ENCODE measurements at places on chromosomes 4 and X.

DNA sequence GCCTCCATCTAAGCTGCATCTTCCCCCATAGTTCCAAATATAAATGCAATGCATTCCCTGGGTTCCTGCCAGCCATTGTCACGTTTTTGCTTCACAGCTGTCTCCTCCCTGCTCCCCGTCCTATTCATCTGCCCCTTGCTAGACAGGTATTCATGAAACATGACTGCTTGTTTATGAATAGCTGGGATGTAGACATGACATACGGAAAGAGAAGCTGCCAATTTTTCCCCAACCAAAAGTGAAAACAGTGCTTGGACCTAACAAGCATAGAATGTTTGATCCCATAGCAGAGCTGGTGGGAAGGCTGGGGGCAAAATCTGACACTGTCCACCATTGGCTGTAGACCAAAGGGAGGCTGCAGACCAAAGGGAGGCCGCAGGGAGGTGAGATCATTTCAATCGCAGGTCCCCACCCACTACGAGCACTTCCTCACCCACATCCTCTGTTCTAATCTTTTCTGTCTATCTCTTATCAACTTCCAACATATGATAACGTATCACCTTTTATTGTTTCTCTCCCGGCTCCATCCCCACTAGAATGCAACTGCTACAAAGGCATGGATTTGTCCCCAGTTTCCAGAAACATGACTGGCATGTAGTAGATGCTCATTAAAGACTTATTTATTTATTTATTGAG, 8.5 kb upstream of the GYG2 start:
- DNase-seq: no peak

DNA sequence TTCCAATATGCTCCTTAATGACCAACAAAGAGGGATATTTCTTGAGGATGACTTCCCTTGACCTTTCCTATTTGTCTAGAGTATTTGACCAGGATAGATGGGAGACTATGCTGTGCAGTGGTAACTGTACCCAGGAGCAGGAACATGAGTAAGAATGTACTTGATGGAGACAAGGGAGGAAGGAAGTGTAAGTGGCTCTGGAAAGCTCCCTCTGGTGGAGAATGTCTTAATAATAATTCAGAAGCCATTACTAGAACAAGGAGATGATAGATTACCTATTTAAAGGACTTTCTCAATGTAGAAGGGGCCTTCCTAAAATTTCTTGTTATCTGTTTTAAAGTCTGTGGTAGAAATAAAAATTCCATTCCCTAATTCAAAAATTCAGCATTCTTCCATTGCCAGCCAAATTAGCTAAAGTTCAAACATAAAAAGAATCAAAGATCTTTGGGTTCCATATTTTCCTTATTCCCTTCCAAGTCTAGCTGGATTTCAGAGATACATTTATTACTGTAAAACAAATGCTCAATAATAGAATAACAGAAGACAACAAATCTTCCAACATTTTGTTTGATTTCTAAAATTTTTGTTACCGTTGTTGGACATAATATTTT, 83.8 kb downstream of the GRID2 start:
- no peak for DNase-seq

- no peak for DNase-seq
These were observed 36.3 kb downstream of the BCLAF3 start for GRCh38 chrX:19954335-19955096.

DNA sequence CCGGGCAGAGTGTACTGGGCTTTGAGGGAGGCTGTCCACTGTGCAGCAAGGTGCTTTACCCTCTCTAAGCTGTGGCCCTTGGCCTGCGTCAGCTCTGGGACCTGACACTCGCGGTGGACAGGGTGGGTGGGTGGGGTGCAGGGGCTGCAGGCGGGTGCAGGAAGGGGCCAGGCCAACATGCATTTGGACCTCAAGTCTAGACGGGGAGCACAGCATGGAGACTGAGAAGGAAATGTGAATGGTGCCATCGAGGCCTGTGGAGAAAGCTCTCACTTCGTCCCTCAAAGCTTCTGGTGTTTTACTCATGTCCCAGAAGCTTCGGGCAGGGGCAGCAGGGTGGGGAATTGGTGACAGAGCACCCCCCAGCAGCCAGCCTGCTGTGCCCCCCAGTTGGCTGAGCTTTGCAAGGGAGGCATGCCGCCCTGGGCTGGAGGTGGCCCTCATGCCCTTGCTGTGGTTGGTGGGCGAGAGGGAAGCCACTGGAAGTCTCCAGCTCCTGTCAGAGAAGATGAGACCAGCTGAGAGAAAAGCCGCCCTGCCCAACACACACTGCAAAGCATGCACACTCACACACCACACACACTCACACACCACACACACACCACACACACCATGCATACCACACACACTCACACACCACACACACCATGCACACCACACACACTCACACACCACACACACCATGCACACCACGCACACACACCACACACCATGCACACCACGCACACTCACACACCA, 12.3 kb downstream of the PNMA6E start:
- DNase-seq: no peak

DNA sequence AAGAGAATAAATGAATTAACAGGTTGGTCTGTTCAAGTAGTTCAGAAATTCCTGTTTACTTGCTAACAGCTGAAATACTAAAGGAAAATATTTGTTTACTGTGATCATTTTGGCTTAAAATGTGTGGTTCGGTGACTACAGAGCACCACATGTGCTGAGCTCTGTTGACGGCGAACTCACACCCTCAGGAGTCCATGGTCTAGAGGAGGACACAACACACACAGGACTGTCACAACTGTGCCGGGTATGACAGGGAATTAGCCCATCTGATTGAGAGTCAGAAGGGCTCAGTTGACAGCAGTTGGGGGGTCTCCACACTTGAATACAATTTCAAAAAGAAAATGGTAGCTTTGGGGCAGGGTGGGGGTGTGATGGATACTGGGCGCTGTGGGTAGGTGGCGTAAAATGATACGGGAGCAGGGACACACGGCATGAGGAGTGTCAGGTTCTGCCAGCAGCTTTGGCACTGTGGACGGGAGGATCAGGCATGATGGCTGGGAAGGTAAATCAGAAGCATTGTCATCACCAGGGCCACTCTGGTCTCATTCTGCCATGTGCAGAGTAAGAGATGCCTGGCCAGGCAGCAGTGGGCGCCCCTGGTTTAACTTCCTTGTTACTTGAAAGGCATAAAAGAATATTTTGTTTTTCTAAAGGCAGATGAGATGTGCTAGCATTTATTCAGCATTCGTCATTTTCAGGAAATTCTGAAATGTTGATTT, 33.3 kb downstream of the CLDN22 start:
- no peak for DNase-seq

GRCh38 chr4:31307029-31307428, 586.9 kb downstream of the PCDH7 start:
- no peak for DNase-seq

- no peak for DNase-seq
These were observed 271.3 kb upstream of the FAT4 start for GRCh38 chr4:125043486-125043885.

DNA sequence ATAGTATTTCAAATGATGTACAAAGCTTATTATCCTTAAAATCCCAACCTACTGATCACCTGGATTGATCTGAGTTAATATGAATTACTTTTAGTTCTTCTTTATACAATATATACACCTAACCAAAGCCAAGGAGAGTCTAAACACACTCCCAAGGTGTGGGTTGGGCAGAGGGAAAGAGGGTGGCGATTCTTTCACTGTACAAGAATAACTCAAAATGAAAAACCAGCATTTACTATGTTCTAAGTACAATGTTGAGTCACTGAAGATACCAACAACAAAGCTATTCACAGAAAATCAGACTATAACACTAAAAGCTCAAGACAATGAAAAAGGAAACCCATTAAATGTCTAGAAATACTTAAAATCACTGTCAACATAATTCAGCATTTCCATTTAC, 46.6 kb downstream of the ANKRD17 start:
- DNase-seq: no peak

DNA sequence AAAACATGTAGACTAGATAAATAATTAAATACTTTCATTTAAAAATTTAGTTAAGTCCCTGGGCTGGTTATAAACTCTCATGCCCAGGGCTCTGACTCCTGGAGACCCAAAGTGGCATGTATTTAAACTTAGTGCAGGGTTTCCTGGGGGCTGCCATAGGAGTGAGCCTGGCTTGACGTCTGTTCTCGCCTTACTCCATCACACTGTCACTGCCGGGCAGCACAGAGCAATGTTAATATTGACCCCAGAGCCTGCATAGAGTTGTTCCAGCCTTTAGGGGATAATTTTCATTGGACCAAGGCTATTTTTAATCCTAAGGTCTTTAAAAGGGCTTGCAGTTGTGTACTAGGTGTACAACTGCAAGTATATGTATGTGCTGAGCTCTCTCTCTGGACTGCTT, 31.2 kb downstream of the KIAA0232 start:
- no peak for DNase-seq

- DNase-seq: no peak
These were observed 124.2 kb downstream of the CAMK2D start for GRCh38 chr4:113637363-113637762.

DNA sequence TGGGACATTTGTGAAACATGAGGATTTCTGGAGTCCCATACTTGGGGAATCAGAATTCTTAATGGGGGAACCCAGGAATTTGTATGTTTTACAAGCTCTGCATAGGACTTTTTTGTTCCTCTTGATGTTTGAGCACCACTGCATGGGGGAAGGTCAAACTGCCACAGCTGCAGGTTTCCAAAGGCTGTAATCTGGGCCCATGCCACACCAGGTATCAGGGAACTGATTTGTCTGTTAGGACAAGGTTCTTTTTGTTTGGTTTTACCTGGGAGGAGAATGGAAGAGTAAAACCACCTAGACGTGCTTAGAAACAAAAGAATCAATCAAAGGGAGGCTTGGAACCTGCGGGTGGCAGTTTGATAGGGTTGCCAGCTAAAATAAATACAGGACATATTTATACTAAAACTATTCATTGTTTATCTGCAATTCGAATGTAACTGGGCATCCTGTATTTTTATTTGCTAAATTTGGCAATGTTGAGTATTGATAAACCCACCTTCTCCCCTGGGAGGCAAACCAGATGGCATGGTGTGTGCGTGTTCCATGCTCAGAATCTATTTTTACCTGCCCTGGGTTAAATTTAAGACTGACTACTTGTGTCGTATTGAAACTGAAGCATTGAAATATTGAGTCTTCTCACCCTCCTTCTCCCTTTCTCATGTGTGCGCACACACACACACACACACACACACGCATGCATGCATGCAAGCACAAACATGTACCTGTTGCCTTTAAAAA, 63.7 kb downstream of the TMEM164 start:
- DNase-seq: no peak

DNA sequence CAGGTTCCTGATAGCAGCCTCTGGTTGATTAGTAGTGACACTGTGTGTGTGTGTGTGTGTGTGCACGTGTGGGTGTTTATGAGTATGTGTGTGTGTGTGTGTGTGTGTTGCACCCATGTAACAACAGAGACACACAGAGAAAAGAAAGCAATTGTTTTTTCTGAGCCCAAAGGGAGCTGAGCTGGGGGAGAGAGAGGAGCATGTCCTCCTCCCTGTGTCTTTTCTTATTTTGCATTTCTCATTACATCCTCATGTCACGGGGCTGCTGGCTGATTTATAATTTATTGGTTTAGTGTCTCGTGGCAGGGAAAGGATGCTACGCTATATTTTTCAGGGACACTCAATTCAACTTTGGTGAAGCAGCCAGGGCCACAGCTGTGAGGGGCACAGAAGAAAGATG, 511.4 kb downstream of the BCOR start:
- DNase-seq: no peak

DNA sequence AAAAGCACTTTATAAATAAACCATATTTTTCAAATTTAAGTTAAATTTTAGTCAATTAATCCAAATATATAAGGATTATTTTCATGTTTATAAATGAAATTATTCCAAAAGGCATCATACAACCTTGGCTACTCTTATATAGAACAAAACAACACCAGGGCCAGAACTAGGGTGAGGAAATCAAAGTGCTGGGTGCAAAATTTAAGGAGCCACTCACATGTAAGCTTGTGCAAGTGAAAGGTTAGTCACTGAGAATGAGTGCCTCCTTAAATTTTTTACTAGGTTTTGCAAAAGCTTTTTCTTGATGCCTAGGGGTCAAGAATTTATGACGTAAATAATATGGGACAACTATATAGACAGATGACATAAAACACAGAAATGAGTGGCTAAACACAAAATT, 83.4 kb upstream of the COX18 start:
- DNase-seq: no peak

DNA sequence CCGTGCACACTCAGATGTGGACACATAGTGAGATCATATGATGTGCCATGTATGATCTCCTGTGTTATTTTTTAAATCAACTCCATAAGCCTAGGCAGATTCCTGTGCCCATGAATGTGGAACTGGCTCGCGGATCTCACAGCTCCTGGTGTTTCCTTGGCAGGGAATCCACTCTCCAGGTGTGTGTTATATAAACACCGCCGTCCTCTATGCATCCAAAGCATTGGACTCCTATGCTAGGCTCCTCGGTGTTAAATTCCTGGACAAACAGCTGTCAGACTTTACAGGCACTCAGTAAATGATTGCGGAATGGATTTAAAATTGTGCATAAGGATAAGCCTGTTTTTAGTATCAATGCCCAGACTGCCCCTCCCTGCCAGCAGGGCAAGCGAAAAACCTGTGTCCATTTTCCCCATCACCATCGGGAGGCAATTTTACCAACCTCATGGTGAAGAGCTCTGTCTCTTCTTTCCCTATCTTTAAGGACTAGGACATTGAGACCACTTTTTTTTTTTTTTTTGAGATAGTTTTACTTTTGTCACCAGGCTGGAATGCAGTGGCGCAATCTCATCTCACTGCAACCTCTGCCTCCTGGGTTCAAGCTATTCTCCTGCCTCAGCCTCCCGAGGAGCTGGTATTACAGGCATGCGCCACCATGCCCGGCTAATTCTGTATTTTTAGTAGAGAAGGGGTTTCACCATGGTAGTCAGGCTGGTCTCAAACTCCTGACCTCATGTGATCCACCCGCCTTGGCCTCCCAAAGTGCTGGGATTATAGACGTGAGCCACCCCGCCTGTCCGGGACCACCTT, 23.6 kb upstream of the GPR78 start:
- no peak for DNase-seq

DNA sequence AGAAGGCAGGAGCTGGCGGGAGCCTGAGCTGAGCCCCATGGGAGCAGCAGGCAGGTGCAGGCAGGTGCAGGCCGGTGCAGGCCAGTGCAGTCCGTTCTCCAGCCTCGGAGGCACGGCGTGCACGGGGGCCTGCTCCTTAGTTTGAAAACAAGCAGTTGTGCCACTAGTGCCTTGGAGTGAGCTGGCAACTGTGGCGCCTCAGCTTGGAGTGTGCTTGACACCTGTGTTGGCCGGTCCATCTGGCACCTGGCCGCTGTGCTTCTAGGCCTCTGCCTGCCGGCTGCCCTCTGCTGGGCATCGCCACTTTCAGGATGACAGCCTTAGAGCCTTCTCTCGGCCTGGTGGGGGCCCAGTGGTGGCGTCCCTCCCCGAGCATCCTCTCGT, 47.9 kb downstream of the RGS12 start:
- no peak for DNase-seq
